ENCODE measurements at places on chromosomes 6 and 20.

- DNase-seq: peak; percentile 34
Measured at GRCh38 chr20:34872622-34873224, at the start of gene GGT7. TSS of gene GGT7 (minus strand) at chr20:34872856. CDS start at chr20:34872815, 41 bp downstream.

GRCh38 chr20:57473246-57474048 lies 51.5 kb downstream of the CTCFL start:
- no peak for DNase-seq

- DNase-seq: no peak
Measured at GRCh38 chr20:2162823-2163166, 61.2 kb downstream of the STK35 start.

GRCh38 chr6:128493877-128494276 lies 26.5 kb downstream of the PTPRK start:
- no peak for DNase-seq
